Nucleus accumbens (tissue), 56 donors: ENCODE measurements at places on chromosomes 16 and 17.
A peak's percentile ranks its signal among the peaks of the same experiment; 100 is the strongest.

DNA sequence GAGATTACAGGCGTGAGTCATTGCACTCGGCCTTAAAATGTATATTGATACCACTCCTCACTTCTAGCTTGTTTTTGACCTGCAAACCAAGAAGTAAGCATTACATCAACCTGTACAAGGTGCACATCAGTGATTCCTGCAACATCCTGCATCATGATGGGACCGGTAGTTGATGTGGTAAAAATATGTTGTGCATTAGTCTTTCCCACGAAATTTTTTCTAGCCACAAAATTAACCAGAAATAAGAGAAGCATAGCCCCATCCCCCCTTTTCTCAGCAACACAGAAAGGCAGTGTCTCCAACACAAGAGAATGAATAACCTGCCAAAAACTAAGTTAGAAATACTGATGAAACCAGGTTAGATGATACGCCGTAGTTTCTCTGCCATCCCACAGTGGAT is 21.1 kb upstream of the NSMCE1 start:
- no peak for DNase-seq

DNA sequence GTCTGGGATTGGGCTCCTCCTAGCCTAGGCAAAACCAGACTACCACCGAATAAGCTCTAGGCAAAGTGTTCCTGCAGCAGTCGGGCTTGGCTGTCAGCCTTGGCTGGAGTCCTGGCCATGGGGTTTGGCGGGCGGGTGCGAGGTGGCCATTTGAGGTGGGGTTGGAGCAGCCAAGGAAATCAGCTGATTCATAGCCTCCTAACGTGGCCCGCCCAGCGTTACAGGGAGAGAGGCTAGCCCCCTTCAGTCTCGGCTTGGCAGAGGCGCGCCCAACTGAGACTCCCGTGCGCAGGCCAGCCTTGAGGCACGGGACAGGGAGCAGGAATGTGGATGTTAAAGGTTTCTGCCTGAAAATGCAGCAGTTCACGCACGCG is 1.9 kb downstream of the PMP22 start:
- peak; percentile 77 for DNase-seq

DNA sequence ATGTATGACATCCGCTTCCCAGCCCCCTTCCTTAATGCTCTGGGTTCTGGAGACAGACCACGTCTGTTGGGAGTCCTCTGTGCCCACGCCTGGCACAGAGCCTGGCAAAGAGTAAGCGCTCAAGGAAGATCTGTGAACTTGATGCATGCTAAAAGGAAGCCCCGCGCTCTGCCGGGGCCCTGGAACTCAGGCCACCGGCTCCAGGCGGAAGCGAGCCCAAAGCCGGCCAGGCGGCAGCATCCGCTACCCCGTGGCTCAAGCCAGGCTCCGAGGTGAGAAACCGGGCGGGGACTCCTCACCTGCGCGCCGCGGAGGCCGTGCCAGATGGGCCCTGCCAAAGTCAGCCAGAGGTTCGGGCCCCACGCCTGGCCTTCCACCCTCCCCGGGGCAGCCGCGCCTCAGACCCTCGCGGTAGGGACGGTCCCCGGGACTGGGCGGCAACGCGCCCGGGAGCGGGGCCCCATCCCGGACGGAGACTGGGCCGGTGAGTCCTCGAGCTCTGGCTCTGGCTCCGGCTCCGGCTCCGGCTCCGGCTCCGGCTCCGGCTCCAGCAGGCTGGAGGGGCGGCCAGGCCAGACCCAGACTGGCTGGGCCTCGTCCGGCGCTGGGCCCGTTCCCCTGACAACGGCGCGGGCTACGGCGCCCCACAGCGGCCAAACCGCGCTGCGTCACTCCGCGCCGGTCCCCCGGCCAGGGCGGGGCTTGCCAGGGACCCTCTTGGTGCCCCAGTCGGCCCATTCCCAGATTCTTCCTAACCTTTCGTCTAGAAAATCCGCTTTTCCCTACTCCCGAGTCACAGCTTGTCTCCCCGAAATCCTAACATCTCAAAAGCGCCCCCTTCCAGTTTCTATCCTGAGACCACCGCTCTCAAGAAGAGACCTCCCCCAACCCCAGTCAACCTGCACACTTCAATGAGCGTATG is at the start of gene ZDHHC1:
Gene ZDHHC1 (minus strand): TSS at position 606 of the 922 bp plus-strand sequence. CDS start 8,702 bp downstream, outside the sequence.
- peak; percentile 36 for DNase-seq

DNA sequence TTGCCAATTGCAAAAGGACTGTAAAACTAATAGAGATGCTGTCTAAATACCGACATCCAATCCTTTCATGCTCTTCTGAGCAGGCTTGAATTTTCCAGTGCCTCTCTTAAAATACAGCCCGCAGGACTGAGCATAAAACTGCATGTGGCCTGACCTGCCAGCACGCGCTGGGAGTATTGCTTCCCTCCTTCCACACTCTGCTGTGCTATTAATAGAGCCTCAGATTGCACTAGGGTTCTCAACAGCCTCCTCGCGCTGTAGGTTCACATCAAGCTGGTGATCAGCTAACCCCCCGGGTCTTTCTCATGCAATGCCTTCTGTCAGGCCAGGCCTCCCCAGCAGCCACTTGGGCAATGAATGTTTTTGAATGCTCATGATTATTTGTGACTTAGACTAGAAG is 14.2 kb upstream of the MSI2 start:
- DNase-seq: no peak

GRCh38 chr16:89860747-89861304 is 12.6 kb upstream of the TCF25 start:
- DNase-seq: no peak

DNA sequence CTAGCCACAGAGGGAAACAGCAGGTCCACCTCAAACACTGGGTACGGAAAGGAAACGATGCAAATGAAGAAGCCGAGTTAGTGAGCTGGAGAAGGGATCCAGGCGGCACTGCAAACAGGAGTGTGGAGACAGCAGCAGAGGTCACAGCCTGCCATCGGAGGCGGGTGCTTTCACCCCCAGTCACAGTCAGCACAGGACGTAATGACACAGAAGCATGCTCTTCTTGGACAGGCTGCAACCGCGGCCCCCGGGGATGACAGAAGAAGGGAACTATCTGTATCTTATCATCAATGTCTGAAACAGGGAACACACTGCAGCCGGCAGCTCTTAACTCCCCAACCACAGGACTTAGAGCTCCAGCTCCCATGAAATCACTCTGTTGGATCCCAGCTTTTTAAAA is 16.1 kb upstream of the SLC38A8 start:
- DNase-seq: no peak

- no peak for DNase-seq
Observed at GRCh38 chr17:66379544-66379943, 77.1 kb downstream of the PRKCA start.

DNA sequence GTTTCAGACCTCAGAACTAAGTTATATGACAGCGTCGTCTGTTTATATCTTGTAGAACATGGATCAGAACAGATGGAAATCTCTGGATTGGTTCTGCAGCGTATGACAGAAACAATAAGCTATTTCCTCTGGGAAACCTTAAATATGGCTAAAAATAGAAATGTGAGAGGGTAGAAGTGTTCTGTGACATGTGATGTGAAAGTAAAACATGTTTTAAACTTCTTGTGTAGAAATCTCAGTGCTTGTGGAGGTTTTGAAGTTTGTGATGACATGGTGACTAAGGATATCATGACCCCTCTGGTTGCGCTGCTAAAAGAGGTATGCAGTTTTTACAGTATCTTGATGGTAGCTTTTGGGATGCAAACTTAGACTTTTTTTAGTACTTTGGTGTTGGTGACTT is 2.8 kb downstream of the HEATR3 start:
- DNase-seq: no peak

GRCh38 chr16:67016143-67016542 is 12.8 kb upstream of the CBFB start:
- DNase-seq: no peak

DNA sequence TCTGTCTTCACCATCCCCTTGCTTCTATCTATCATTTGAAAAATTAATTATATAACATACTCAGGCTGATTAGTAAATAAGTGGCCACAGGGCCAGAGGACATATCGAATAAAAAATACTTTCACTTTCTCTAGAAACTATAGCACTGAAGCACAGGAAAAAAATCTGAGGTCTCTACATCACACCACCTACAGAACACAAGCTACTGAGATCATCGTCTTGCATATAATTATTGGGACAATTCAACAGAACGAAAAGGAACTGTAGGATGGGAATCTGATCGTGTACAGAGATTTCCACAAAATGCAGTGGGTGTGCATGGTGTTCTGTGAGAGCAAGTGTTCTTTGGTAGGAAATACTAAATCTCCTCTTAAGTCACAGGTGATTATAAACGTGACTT is 289.6 kb upstream of the ERCC4 start:
- peak; percentile 27 for DNase-seq

- DNase-seq: no peak
Observed at GRCh38 chr17:78314683-78315354, 45.1 kb downstream of the SOCS3 start.

DNA sequence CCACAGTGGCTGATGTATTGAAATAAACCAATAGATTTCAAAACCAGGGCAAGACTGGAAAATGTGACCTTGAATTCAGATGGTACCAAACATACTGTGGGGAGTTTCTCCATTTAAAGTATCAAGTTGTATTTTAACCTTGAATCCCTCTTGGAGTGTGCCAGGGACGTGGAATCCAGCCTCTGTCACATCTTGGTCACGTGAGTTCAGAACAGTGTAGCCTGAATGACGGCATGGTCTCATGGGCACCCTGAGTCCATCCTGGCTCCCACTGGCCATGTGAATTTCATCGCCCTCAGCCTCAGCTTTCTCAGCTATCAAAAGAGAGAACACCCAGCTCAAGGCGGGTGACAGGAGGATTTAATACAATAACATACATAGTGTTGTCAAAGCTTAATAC is 6.8 kb downstream of the ZNF771 start:
- no peak for DNase-seq

DNA sequence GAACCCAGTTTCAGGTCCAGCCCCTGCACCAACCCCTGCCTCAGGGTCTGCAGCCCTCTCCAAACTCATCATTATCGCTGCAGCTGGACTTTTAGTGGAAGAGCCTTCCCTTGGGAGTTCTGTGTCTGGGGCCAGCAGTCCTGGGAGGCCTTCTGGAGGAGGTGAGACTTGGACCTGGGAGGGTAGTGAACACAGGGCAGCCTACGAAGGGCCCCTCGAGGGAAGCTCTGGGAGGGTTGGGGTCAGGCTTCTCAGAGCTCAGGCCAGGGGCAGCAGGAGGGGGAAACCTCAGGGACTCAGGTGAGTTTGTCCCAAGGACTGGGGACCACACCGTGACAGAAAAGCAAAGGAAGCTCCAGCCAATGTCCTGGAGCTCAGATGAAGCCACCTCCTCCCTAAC is 11.3 kb upstream of the SRRM2 start:
- DNase-seq: no peak

- no peak for DNase-seq
Observed at GRCh38 chr16:64390102-64390501, 731.8 kb downstream of the CDH11 start.

DNA sequence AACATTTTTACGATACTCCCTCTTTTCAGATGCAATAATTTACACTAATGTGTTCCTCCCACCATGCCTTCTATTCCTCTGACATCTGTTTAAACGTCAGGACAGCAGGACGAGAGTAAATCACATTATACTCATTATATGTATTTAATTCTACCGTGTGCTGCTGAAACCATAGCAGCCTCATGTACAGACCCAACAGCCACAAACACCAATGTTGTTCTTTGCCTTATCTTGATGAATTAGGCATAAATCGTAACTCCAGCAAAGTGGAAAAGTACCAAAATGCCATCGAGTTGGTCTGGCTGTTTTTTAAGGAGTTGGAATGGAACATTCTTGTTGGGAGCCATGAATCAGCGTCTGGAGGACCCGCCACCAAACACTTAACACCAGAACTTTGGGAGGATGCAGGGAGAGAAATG is 82.9 kb upstream of the FOXF1 start:
- DNase-seq: no peak

- DNase-seq: no peak
Observed at GRCh38 chr17:73725794-73726515, 81.7 kb upstream of the SDK2 start.

- no peak for DNase-seq
Observed at GRCh38 chr17:489758-490329, 137.2 kb upstream of the RPH3AL start.

GRCh38 chr17:72724267-72724666 is 368.2 kb downstream of the SLC39A11 start:
- DNase-seq: no peak

- no peak for DNase-seq
Observed at GRCh38 chr17:2945299-2945698, 118.1 kb downstream of the OR1D5 start.

DNA sequence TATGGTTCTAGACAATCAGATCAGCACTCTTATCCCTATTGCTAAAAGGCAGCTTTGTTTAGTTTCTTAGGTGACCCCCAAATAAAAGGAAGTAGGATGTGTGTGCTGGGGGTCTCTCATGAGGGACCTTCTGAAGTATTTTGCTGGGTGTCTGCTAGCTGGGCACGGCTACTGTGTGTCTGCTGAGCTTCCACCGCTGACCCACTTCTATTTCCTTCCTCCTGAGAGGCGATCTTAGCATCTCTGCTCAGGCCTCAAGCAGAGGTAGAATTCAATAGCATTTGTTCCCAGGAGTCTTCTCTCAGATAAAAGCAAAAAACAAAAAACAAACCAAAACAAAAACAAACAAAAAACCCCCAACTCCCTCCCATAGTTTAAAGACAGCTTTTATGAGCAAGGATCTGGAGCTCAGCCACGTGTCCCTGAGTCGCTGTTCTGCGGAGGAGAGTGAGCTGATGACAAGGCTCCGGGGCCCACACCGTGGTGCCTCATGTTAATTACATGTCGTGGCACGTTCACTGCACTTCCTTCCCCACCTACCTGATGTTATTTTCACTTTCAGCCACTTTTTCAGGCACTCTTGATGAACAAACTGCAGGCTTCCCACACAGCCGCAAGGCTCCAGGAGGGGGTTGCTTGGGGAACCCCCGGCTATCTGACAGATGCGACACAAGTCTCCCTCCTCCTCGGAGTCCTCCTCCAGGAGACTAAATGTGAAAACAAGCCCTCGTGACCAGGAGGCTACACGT is 83.5 kb downstream of the MARCHF10 start:
- no peak for DNase-seq

DNA sequence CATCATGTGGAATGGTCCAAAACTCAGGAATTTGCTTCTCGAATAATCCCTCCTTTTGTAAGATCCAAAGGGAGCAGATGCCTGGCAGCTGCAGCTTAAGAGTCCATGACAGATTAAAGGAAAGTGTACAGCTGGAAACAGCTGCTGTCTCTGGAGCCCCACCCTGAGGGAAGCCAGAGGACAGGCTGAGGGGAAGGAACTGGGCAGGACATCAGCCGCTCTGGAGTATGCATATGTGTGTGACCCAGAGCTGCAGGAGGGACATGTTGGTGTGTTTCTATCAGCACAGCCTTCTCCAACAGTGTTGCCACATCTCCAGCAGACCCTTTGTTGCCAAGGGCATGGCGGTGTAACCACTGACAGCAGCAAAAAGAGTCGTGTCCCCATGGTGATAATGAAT is 46.2 kb downstream of the CYB561 start:
- DNase-seq: no peak

GRCh38 chr17:71978435-71978834 is 142.4 kb upstream of the SOX9 start:
- DNase-seq: no peak
